ENCODE measurements at places on chromosomes 5 and 9.

DNA sequence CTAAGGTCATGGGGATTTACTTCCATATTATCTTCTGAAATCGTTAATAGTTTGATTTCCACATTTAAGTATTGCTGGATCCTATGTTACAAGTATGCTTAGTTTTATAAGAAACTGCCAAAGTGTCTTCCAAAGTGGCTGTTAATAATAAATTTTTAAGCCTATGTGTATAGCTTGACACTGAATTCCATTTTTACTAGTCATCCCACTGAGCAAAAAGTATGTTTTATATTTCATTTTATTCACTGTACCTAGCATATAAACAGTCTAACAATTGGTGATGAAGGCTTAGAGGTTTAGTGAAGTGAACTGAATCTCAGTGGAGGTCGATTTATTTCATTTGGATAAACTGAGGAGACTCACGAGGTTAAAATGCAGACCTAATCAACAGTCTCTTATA is 174.6 kb downstream of the ADAMTS6 start:
- no peak for DNase-seq

DNA sequence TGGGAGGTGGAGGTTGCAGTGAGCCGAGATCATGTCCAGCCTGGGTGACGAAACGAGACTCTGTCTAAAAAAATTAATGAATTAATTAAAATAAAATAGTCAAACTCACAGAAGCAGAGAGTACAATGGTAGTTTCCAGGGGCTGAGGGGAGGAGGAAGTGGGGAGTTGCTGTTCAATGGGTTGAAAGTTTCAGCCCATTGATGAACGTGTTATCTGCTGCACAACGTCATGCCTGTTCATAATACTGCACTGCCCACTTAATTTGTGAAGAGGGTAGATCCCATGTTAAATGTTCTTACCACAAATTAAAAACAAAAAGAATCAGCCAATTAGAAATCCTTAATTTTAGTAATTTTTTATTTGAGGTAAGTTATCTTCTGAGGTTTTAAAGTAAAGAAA is 16.4 kb upstream of the RUFY1 start:
- no peak for DNase-seq

DNA sequence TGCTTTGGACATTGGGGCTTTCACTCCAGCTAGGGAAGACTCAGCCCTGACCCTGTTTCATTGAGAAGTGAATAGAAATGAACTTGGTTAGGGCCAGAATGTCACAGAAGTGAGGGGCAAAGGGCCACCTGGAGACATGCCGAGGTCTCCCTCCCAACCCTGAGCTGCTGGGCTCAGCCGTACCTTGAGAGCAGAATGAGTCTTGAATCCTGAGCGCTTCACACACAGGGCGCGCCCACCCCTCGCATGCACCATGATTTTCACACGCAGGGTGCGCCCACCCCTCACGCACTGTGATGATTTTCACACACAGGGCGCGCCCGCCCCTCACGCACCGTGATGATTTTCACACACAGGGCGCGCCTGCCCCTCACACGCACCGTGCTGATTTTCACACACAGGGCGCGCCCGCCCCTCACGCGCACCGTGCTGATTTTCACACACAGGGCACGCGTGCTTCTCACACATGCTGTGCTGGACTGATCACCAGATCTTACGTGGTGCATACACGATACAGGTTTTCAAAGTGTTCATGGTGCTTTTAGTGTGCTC is 99.0 kb downstream of the EHMT1 start:
- no peak for DNase-seq

- DNase-seq, result no peak
These were observed 139.2 kb upstream of the SMARCA2 start for GRCh38 chr9:1875921-1876448.

DNA sequence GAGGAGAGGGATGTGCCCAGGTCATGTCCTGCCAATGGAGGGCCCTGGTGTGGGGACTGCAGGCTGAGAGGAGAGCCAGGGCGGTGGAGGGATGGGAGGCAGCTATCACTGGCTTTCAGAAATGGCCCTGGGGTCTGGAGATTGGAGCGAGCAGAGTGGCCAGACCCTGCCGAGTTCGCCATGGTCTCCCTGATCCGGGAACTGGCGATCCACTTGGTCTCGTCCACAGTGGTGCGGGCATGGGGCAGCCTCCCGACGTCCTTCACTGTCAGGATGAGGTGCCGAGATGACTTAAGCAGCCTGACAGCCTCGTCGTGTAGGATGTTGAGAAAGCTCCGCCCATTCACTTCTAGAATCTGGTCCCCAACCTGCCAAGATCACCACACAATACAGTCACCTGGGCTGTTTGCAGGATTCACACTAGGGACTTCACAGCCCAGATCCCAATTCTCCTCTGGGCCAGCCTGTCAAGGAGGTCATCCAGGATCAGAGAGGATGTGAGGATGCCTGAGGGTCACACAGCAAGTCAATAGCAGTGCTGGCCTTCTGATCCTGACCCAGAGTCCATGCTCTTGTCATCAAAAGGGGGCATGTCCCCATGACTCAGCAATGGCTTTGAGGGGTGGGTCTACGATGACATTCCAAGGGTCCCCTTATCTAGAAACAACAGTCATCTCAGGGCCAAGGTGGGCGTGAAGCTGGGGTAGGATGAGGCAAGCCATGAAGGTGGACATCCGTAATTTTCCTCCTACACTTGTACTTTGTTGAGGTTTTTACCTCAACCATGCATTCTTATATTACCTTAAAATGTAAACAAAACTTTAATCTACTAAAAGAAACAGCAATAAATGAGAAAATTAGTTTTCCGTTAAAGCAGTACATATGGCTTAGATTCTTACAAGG is 38.5 kb upstream of the AKNA start:
- no peak for DNase-seq

GRCh38 chr5:83517688-83518085 is 46.1 kb downstream of the VCAN start:
- DNase-seq, result no peak

DNA sequence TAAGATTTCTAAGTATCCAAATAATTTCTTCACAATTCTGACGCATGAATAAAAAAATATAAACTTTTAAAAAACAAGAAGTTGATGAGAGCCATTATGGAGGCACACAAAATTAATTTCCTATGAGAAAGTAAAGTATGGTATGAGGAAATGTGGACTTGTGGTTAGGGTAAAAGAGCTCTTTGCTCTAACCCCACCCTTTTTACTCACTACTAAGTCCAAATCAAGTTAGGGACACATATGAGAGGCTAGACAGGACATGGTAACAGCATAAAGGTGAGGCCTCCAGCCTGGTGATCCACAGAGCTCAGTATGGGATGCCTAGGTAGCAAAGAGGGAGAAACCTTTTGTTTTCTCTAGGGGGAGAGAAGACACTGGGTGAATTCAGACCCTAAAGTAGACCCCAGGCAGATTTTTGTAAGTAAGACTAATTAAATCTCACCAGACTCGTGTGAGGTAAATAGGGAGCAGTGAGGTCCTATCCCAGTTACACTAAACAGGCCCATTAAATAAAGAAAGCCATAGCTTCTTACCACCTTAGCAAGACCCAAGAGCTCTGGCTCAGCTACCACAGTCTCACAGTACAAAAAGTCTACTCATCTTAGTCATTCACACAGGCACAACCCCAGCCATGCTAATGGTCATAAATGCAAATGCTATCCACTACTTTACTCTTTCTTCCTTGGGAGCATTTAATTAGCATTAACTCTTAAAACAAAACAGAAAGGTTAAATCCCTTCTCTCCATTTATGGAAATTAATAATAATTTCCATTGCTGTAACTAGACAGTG is 42.6 kb downstream of the MLLT3 start:
- DNase-seq, result no peak

- no peak for DNase-seq
These were observed 1024.8 kb downstream of the TLE4 start for GRCh38 chr9:80596579-80596978.

GRCh38 chr5:68557162-68557936 is 341.8 kb downstream of the PIK3R1 start:
- DNase-seq, result no peak

GRCh38 chr5:176716320-176716719 is 69.0 kb downstream of the TSPAN17 start:
- no peak for DNase-seq

GRCh38 chr5:17180330-17180843 is 37.0 kb upstream of the BASP1 start:
- DNase-seq, result no peak

- no peak for DNase-seq
These were observed 69.5 kb downstream of the NIPBL start for GRCh38 chr5:36946101-36946500.

DNA sequence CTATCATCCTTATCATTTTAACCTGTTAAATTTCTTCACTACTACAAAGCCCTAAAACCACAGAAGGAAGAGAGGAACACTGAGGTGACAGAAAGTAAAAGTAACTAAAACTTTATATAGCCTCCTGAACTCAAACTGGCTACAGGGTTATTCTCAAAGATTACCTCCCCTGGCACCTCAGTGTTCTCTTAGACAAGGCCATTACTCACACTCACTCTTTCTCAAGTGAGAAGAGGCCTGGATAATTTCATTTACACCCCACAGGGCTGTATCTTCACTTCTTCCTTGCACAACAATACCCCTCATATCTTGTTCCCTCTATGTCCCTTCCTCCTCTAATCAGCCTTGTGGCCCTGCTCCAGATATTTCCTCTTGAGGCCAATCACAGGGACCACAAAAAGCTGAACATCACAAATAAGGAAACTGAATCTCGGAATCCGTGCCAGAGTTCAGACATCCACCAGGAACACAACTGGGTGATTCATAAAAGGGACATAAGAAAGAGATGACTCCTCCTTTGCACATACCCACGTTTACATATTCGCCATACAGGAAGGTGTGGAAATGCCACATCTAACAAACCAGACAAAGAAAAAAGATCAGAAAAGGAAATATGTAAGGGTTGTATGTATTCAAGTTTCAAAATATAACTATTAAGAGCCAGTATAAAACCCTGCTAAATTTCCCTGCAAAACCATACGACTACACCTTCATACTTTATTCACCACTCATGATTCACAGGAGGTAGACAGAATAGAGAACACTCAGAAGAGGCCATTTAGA is 1.7 kb upstream of the KLHL3 start:
- no peak for DNase-seq

DNA sequence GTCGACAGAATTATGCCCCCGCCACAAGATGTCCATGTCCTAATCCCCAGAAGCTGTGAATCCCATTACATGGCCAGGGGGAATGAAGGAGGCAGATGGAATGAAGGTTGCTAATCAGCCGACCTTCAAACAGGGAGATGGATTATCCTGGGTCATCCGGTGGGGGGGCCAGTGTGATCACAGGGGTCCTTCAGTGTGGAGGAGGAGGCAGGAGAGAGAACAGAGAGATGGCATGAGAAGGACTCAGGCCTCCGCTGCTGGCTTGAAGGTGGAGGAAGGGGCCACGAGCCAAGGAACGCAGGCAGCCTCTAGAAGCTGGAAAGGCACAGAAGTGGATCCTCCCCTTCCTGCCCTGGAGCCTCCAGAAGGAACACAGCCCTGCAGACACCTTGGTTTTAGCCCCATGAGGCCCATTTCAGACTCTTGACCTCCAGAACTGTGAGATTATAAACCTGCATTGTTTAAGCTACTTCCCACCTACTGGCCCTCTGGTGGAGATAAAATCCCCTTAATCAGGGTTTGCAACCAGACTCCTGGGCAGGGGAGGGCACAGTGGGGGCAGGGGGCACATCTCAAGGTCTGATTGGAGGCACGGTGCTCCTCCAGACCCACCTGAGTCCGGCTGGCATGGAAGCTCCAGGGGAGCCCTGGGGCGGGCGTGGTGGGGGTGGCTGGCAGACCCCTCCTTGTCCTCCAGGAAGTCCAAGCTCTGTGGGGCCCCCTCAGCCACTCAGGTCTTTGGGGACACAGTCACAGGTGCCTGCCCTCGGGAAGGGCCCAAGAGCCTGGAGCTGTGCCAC is 13.8 kb downstream of the PTGES2 start:
- no peak for DNase-seq

DNA sequence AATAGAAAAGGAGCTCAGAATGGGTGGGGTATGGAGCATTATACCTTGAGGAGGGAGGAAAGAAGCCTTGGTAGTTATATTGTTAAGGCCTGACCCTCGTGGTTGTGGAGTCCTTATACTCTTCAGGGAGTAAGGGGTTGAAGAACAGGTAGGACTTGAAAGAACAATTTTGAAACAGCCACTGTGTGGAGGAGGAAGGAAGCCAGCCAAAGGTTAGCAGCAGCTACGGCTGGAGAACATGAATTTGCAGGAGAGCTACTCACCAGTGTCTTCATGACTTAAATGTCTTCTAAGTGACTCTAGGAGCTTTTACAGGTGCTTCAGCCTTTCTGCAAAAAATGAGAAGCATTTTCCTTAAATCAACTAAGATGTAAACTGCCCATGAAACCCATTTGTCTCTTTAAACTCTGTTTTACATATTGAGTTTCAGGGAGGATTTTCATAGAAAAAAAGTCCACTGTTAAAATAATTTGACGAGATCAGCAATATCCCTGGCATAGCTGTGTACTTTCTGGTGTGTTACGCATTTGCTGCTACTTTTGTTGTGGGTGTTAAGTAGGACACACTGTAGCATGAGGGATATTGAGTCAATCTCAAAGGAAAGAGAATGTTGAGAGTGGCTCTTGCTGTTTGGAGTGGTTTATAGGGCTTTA is 110.6 kb upstream of the ELL2 start:
- no peak for DNase-seq

DNA sequence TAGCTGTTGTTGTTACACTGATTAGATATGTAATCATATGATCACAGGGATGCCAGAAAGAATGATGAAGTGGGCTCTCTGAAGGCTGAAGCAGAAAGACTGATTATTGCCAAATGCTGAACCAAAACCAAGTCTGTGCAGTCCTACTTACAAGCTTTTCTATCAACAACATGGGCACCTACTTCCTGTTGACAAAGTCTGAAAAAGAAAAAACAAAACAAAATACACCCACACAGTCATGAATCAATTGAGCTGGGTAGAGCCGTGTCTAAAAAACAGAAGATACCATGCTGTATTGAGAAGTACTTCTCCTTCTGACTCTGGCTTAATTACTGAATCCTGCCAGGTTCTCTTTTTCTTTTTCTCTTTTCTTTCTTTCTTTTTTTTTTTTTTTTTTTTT is 363.4 kb downstream of the RAB3C start:
- no peak for DNase-seq

DNA sequence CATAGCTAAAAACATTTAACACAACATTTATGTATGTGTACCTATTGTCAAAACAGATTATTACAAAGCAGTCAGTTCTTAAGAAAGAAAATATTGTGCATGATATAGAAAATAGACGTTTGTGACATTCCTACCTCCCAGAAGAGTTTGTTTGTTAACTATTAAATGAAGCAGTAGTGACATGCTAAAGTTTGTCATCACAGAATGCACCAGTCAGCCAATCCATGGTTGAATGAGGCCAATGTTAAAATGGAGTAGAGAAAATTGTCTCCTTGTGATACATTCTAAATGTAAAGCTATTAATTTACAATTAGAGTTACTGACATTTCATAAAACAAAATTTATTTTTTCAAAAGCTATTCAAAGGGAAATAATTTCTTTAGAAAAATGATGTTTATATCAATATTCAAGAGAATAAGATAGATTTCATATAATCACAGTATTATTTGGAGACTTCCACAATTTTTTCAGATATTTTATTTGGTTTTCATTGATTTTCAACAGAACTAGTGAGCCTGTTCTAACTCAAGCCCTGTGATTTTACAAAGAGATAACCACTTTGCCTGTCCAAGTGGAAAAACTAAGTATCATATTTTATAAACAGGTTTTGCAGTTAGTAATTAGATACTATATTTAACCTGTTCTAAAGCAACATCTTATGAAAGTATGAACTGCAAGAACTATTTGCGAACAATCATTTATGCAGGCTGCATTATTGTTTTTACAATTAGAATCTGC is 176.8 kb downstream of the ISL1 start:
- no peak for DNase-seq

- DNase-seq, result no peak
These were observed 360.6 kb downstream of the ARRDC3 start for GRCh38 chr5:91022518-91022917.

- DNase-seq, result no peak
These were observed 110.2 kb upstream of the LMX1B start for GRCh38 chr9:126503333-126504085.

All from ecto neural progenitor cell (in vitro differentiated cells).